T-helper 1 cell (primary cell): ENCODE measurements at places on chromosomes 16 and 17.
A peak's percentile ranks its signal among the peaks of the same experiment; 100 is the strongest.

DNA sequence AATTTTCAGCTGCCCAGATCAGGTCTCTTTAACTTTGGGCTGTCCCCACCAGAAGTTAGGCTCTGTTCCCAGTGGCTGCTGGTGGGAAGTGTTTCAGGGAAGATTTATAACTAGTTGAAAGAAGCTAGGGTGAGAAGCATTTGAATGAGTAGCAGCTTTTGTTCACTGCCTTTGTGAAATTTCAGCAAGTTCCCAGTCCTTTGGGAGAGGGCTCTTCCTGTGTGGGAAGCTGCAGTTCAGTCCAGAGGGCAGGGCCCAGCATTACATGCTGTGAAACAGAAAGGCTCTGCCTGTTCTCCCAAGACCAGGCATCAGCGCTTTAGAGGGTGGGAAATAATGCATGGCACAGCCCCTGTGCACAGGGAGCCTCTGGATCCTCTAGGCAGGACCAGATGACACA, 17.8 kb downstream of the PROCA1 start:
- DNase-seq, result no peak

- DNase-seq, result no peak
These were observed 586.3 kb downstream of the KCNJ18 start for GRCh38 chr17:22278302-22279275.

DNA sequence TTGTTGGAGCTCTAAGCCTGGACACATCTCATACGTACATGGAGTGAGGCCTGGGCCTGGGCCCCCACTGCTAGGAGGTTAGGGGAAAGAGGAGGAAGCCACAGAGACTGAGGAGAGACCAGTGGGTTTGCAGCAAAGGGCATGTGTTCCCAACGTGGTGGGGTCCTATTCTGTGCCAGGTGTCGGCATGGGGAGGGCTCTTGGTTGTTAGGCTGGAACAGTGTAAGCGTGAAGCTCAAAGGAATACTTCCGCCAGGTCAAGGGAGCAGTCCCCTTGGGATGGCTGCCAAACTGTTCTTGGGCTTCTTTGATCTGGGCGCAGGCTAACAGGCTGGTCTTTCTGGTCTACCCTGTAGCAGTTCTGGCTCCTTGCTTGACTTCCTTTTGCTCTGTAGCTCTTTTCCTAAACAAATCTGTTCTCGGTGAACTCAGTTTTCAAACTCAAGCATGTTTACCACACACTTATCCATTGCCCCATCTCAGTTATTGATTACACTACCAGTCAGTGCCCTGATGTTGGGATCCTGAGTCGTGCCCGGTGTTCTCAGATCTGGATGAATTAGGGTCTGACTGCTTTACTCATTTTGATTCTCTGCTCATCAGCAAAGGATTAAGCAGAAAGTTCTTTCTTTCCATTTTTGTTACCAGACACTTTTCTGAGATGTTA, 36.4 kb downstream of the GPT2 start:
- DNase-seq, result no peak

GRCh38 chr16:1053700-1054368, 18.7 kb upstream of the SSTR5 start:
- DNase-seq, result no peak

DNA sequence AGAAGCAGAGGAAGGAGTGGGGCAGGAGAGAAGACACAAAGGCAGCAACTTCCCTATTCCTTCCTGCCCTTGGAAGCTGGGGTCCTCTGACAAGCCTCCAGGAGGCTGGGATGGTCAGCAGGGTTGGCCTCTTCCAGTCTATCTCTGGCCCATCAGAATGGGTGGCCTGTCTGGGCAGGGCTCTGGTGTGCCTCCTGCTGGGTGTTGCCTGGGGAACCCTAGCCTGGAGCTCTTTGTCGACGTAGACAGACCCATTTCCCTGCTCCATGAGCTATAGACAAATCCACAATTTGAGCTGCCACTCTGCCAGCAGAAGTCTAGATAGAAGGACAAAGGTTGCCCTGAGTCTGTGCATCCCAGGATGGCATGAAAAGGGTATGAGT, 11.4 kb downstream of the IGFBP4 start:
- no peak for DNase-seq

DNA sequence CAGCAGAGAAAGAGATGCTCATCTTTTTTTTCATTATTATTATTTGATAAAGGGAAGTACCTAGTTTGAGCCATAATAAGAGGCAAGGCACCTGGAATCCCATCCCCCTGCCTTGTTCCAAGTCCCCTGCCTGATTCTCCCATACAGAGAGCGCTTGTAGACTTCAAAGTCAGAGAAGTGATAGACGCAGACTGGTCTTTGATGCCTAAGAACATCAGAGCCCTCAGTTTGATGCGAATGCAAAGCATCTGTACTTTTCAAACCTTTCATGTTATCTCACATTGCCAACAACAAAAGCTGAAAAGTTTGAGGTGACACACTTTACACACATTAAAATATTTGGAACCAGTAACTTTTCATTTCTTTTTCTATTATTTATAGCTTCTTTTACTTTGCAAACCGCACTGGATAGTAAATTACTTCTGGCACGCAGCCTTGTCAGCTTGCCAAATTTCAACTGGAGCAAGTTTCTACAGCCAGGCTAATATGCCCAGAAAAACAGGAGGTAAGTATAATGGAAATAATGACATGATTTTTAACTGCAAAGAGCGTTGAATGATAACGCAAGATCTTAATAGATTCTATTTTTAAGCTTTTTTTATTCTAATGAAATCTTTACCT, 5.9 kb upstream of the UTP6 start:
- DNase-seq, result no peak

DNA sequence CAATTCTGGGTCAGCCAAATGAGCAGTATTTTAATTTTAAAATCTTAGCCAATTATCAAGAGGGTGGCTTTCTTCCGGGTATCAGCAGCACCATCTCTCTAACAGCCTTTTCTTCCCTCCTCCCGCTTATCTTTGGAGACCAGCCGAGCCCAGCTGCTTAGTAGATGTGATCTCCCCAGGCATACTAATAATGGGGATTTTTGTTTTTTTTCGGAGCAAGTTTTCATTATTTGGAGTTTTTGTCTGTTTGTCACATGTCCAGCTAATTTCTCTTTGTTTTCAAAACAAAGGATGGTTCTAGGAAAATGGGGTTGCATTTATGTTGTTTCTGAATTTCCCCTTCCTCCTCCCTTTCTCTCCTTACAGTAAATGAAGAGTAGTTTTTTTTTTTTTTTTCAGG, 170.5 kb upstream of the MPHOSPH6 start:
- DNase-seq, result no peak

DNA sequence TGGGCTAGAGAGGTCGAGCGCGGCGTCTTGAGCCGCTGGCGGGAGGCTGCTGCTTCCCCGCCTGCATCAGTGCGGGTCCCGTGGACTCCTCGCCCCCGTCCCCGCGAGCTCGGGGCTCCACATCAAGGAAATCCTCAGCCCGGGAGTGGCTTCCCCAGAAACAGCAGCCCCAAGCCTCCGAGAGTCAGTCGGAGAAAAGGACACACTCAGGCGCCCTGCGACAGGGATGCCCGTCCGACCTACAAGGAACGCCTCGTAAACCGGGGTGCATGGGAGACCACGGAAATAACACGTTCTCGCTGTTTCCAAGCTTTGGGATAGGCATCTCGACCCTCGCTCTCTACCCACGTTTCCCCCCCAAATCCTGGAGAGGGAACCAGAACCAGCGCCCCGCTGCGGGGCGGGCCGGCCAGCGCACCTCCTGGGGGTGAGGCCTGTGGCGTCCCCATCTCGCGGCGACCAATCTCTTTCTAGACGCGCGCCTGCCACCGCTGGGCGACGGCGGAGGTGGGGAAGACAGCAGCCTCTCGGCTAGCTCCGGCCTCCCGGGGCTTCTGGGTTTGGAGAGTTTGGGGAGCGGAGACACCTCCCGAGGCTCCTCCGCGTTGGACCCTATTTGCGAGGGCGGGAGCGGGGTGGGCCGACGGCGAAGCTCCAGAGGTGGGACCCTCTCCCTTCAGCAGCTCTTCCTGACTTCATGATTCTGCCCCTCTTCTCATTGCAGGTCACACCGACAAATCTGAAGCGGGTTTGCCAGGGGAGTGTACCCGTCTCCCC, 759 bp upstream of the TP53I13 start:
- DNase-seq, result peak; percentile 67

GRCh38 chr17:69779378-69780214, 295.4 kb upstream of the KCNJ16 start:
- no peak for DNase-seq

- no peak for DNase-seq
These were observed 5.0 kb upstream of the ALDH3A1 start for GRCh38 chr17:19753051-19753509.

DNA sequence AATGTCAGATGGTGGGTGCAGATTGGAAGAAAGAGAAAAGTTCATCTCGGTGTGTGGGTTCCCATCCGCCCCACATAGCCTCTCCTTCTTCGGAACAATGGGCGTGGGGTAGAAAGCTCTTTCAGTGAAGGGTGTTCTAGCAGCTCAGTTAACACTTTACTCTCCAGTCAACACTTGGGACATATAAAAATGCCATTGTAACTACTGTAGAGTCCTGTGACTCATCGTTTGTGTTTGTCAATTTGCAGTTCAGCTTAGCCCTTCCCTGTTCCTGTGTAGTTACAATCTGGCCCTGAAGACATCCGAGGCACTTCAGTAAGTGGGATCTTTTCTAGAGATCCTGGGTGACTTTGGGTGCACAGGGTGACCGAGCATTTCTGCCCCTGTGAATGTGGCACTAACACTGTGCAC, 11.5 kb upstream of the CLEC18C start:
- no peak for DNase-seq

GRCh38 chr17:78101112-78101511, 27.4 kb downstream of the TMC6 start:
- DNase-seq, result no peak

DNA sequence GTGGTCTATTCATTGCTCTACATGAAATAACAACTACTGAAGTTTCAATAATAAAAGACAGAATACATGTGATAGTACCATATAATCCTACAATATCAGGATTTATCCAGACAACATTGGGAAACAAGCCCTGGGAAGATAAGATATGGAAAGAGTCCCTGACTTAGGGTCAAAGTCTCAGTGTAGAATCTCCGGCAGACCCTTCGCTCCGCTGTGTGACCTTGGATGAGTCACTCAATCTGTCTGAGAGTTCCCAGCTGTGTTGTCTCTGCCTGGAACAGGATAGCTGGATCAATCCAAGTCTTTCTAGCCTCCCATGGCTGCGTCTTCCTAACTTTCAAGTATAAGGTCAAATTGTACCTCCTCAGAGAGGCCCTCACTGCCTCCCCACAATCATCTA, 335.9 kb downstream of the TMEM114 start:
- DNase-seq, result no peak

DNA sequence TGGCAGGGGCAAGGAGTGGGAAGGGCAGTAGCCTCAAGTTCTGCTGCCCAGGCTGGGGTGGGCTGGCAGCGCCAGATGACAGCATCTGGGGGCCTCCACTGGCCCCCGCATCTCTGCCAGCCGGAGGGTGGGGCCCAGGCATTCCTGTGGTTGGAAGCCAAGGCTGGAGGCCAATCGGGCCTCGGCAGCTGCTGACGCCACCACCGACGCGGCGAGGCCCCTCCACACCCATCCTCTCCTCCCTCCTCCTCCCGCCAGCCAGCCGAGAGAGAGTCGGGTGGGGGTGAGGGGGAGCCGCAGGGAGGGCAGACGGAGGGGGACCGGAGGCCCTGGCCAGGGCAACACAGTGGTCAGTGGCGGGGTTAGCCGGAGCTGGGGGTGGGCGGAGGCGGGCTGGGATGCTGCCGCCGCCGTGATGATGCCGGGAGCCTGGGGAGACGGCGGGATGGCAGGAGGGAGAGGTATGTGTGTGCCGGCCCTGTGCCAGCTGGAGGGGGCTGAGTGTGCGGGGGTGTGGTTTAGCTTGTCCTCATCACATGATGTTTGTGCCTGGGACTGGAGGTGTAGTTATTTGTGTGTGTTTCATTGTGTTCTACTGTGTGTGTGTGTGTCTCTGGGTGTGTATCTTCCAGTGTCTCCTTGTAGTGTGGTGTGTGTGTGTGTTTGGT, 36.6 kb downstream of the ARHGAP23 start:
- DNase-seq, result no peak

GRCh38 chr17:74819801-74820436, 39.8 kb downstream of the GRIN2C start:
- no peak for DNase-seq

DNA sequence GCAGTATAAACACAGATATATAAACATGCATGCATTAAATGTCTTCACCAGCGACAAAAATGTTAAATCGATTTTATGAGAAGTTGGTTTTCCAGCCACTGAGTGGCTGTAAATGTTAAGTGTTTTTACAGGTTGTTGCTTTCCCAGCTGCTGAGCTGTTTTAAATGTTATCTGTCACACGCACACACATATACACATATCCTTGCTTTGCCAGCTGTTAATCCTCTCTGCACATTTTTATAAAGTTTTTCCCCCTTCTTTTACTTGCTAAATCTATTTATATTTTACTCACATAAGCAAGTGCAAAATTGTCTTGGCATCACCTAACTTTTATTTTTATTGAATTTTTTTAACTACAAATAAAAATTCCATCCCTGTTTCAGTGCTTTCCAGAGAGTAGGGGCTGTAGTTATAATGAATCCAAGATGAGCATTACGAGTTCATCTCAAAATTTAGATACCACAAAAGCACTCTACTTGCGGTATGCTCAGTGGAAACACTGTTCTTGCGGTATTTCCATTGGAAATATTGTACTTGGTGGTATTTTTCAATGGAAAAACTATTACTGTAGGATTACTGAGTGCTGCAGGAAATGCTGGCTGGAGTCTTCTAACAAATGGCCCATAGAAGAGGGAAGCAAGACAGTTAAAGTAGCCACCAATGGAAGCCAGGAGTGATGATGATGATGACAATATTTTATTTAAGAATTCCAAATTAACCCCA, 124.9 kb upstream of the KCNJ16 start:
- no peak for DNase-seq

DNA sequence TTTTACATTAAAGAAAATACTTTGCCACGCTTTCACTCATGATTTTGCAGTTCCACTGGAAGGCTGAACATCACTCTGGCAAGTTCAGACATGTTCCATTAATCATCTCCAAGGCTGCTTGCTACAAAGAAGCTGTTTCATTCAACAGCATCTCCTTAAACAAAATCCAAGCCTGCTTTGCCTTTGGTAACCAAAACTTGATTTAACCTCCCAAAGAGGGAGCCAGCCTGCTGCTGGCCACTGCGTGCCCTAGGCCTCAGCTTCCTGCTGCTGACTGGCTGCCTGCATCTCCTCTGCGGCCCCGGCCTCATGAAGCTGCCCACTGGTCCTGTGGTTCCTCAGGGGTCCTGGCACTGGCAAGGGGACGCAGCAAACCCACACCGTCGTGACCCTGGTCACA, 31.8 kb downstream of the ANKRD11 start:
- DNase-seq, result no peak

DNA sequence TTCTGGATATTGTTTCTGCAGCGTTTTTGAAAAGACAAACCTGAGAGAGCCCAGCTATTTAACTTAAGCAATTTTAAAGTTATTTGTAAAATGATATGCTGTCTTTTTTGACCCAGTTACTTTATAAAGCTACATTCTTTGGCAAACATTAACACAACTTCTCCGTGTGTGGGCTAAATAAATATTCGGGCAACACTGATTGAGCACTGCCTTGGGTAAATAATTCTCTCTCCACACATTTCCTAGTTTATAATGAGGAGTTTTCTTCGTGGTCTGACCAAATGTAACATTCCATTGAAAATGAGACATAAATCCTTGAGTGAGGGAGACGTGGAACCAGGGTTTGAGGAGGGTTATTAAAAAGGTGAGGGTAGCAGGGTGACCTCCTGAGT, 142.8 kb downstream of the WWOX start:
- no peak for DNase-seq
